Naive thymus-derived CD4-positive, alpha-beta T cell (primary cell): ENCODE measurements at places on chromosomes 7 and 10. TPM values are rescaled to one million over a fixed set of nuclear protein-coding genes. Genes with fewer than 3 reads are reported as not detected.

CFAP58 gene
- not detected for total RNA-seq

DNA sequence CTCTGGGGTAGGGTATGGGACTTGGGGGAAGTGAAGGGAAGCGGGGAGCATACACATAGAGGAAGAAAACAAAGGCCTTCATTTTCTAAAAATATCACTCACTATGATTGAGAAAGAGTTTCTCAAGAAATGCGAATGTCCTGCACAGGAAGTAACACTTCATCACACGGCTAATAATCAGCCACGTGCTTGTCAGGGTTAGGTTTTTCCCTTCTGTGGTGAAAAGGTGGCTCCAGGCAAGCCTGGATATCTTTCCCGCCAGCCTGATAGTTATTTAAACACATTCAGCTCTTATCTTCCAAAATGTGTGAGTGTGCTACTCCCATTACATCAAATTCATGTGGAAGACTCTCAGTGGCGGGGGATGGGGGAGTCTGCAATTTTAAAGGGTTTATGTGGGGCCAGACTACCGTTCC lies 166.4 kb upstream of the ADO start:
- no peak for DNase-seq

SPDYE18 gene
- total RNA-seq: 1.9 TPM

CRYGN gene
- total RNA-seq: 0.61 TPM

DNA sequence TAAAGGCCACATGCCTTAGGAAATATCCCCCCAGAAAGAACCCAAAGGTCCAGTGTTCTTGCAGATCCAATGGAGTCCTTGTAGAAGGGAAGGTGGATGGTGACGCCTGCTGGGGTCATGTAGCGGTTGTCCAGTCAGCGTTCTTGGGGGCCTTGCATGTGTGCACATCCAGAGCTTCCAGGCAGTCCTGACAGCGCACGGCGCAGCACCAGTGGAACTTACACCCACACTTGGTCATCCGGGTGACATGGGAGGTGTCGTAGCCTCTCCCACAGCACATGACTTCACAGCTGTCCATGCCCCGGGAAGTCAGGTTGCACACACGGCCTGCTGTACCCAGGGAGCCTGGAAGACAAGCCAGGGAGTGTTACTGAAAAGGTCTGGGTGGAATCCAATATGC lies 44.8 kb downstream of the WNT2 start:
- no peak for DNase-seq

- no peak for DNase-seq
These were observed 36.4 kb downstream of the CPVL start for GRCh38 chr7:29109899-29110298.

DNA sequence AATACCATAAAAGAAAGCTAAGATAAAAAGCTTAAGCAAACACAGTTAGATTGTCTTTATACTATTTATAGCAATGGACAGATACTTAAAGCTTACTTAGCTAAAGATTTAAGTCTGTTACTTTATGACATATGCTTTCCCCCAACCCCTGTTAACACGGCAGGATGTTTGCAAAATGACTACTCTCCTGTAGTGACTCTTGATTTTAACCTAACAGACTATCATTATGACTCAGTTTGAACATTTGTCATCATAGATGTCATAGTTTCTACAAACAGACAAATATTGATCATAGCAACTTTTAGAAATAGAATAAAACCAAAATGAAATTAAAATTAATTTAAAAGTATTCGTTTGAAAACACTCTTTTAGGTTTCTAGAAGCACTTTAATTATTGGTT lies 7.8 kb upstream of the COMMD3 start:
- no peak for DNase-seq

- no peak for DNase-seq
These were observed 29.0 kb upstream of the WDFY4 start for GRCh38 chr10:48655411-48656240.

FXYD4 gene
- not detected for total RNA-seq

DNA sequence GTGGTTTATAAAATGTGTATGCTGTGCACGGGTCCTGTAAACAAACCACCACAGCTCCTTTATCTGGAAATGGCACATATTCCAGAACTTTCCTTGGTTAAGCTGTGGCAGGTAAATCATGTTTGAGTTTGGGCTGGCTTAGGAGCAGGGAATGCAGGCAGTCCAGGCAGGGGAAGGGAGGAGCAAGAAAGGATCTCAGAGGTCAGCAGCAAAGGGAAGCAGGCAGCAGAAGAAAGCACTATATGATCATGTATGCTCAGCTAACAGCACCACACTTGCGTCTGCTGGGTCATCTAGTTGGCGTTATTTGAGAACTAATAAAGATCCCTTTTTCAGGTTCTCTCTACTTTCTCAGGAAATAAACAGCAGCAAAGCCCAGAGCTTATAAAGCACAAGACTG lies 7.8 kb downstream of the ICA1 start:
- no peak for DNase-seq

GRCh38 chr7:4135301-4135700 lies 546.8 kb upstream of the FOXK1 start:
- DNase-seq: no peak

GRCh38 chr7:156238366-156239133 lies 402.0 kb upstream of the RNF32 start:
- DNase-seq: no peak

DNA sequence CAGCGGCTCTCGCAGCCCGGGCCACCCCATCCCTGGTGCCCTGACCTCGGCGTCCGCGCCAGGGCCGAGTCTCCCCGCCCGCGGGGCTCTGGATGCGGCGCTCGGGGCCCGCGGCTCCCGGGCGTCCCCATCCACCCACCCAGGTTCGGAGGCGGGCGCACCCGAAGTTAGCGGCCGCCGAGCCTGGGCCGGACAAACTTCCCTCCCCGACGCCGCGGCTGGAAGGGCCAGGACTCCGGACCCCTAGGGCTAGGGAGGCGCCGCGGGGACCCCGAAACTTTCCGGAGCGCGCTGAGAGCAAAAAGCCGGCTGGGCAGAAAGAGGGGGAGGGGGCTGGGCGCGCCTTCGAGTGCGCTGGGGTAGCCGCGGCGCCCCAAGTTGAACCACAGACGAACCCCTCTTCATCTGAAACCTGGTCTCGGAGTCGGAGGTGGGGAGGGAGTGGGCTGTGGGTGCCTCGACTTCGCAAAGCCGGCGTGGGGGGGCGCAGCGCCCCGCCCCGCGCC lies 3.7 kb upstream of the ELFN1 start:
- DNase-seq: no peak

- DNase-seq: no peak
These were observed 108.2 kb upstream of the KAT6B start for GRCh38 chr10:74718208-74718607.

DNA sequence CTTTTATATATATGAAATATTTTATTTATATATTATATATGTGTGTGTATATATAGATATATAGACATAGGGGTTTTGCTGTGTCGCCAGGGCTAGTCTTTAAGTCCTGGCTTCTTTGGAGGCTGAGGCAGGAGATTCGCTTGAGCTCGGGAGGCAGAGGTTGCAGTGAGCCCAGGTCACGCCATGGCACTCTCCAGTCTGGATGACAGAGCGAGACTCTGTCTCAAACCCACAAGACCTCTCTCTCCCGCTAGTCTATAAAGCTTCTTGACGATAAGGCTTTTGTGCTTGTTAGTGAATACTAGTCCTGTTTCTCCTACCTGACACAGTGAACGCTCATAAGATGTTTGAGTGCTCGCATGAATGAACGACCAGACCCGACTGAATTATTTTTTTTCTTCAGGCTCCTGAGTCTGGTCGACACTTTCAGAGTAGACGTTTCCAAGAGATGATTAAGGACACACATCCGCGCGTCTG lies 577 bp upstream of the DDX21 start:
- no peak for DNase-seq

DNA sequence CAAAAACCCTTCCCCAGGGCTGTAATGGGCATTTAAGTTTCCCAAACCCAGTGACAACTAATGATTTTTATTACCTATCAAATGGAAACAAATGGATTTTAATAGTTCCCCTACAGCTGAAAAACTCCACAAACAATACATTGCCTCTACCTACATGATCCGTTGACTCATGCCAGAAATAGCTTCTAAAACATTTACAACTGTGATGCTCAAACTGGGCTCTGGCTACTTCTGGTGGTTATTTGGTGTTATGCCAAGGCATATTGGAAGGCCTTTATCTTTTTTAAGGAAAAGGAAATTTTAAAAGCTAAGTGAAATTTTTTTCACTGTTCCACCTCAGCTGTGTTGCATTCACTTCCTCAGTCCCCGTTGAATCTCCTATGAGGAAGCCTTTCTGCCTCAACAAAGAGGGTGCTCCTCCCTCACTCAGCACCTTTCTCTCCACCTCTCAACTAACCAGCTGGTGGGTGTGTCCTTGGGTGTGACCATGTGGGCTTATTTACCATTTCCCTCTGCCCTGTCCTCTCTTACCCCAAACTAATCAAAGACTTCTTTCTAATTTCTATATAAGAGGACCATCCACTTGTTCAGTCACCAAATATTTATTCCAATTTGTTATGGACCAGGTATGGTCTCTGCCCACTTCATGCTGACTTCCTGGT lies 82.9 kb downstream of the PRTFDC1 start:
- no peak for DNase-seq

DNA sequence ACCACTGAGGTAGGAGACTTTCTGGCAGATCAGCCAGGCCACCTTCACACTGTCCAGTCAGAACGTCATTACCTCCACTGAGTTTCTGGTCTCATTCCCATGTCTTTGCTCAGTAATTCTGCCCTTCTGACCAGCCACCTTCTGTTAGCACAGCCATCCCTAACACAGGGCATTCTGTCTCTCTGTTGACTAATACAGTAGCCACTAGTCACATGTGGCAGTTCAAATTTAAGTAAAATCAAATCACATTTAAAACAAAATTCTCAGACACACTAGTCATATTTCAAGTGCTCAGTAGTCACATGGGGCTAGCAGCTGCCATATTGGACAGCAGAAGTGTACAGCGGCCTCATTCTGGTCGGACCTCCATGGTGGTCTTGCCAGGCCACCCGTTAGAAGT lies 7.4 kb downstream of the CPSF4 start:
- DNase-seq: no peak

LRRD1 gene
- 0.22 TPM in 1 of 2 replicates, not detected in the other for total RNA-seq

- DNase-seq: peak; percentile 21
These were observed 18.2 kb downstream of the HNRNPF start for GRCh38 chr10:43390759-43391158.

MAPK8 gene
- 63.9 TPM for total RNA-seq

- DNase-seq: no peak
These were observed 11.1 kb upstream of the HERPUD2 start for GRCh38 chr7:35705932-35706461.

DNA sequence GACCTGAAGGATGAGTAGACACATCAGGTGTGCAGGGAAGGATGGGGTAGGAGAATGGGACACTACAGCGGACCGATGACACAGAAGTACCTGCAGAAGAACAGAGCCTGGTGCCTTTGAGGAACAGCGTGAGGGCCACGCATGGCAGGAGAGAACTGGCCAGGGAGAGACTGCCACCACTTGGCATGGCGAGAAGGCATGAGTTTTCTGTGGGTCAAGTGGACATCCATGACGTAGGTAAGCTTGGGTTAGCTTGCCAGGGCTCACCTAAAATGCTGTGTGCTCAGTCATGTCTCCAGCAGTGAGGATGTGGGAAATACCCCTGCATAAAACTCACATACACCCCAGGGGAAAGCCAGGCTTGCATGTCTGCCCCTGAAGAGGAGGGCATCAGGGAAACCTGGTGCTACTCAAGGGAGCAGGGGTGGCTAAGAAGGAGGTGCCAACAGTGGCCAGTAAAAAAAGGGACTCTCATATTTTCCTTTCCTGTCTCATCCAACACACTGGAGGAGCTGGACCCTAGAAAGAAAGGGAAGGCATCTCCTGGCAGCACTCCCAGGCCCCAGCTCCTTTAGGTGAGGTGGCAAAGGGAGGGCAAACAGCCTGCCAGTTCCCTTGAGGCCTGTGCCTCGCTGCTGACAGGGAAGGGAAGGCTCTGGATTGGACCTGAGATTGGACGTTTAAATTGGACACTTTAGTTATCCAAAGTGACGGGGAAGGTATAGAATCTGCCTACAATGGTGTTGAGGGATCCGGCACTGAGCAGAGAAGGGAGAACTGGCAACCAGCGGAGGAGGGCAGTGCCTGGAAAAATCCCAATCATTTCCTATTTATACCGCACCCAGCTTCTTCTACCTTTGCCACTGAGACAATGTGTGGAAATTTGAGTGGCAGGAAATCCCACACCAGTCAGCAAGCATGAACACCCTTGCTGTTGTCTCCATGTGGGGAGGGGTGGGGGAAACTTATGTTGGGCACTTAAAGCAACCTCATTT lies 255.7 kb downstream of the GLI3 start:
- no peak for DNase-seq
